Effector memory CD8-positive, alpha-beta T cell (primary cell): ENCODE measurements at places on chromosomes 6 and 20.

DNA sequence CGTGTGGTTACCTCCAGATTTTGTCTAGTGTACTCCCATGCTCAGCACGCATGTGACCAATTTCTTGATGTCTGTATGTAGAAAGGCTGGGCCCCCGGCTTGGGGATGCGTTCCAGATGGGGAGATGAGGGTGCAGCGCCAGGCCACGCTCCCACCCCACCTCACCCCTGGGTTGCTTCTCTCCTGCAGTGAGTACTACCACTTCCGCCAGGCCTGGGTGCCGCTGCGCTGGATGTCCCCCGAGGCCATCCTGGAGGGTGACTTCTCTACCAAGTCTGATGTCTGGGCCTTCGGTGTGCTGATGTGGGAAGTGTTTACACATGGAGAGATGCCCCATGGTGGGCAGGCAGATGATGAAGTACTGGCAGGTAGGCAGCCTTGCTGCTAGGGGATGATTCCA lies 11.5 kb upstream of the SRF start:
- DNase-seq, result no peak

DNA sequence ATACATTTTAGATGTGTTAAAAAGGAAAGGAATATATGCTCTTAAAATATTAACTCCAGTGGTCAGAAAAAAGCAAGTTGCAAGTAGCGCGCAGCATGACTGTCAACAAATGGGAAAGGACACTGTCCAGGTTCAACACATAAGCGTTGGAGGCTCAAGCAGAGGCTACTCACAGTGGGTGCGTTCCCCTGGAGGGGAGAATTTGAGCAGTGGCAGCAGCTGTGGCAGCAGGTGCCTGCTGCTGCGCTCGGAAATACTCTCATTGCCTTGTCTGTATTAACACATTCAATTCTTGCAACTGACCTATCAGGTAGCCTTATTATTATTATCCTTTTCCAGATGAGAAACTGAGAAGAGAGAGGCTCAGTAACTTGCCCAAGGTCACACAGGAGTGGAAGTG lies 21.9 kb upstream of the CCN6 start:
- DNase-seq, result no peak

- no peak for DNase-seq
Measured at GRCh38 chr6:90175627-90176538, 120.8 kb downstream of the BACH2 start.

- no peak for DNase-seq
Measured at GRCh38 chr6:4472969-4473642, 303.1 kb upstream of the CDYL start.

- no peak for DNase-seq
Measured at GRCh38 chr6:154791556-154792317, 58.5 kb downstream of the SCAF8 start.

DNA sequence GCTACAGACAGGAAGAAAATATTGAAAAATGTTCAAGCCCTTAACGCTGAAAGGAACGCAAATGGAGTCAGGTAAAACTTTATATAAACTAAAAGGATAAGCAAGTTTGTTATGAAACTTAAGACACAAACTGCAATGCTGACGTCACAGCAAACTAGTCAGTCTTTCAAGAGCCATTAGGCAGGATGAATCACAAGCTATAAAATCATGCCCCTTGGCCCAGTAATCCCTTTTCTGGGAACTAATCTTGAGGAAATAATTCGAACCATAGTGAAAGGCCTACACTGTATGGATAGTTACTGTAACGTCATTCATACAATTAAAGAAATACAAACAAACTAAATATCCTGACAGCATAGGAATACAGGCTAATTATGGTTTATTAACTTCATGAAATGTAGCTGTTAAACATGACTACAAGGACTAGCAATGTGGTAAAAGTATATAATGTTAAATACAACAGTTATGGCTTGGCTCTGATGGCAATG lies 42.7 kb upstream of the HINT3 start:
- DNase-seq, result no peak

DNA sequence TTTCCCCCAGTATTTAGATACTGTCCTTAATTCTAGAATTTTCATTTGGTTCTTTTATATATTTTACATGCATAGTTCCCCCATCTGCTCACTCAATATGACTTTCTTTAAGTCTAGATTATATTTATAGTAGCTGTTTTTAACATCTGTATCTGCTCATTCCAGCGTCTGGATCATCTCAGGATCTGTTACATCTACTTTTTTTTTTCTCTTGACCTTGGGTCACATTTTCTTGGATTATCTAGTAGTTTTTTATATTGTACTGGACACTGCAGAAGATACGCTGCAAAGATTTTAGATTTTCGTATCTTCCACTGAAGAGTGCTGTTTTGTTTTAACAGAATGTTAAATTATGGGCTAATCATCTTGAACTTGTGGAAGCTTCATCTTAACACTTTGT lies 20.7 kb downstream of the RAB22A start:
- DNase-seq, result no peak

- no peak for DNase-seq
Measured at GRCh38 chr6:110067837-110068591, 89.9 kb downstream of the GPR6 start.

DNA sequence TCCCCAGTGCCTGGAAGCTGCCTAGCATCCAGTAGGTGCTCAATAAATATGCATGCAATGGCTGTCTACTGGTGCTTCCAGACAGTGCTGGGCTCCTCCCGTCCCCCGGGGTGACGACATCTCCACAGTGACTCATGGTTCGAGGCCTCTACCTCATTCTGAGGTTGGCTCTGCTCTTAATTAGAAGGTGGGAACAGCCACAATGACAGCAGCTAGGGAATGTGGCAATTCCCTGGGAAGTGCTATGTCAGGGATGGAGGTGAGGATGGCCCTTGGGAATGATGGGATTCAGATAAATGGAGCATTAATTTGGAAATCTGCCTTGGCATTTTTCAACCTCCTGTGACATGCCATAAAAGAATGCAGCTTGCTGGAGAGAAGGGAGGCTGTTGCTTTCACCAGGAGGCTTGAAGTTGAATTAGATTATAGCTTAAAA lies 43.5 kb upstream of the NFATC2 start:
- no peak for DNase-seq

- DNase-seq, result no peak
Measured at GRCh38 chr6:150931405-150931804, 65.9 kb downstream of the MTHFD1L start.
